ENCODE measurements at places on chromosomes 11 and 22. TPM values are rescaled to one million over a fixed set of nuclear protein-coding genes. Genes with fewer than 3 reads are reported as not detected.

The GRM5 gene
- 149 TPM for total RNA-seq

- DNase-seq, result no peak
These were observed 7.5 kb downstream of the KREMEN1 start for GRCh38 chr22:29080106-29080975.

The ROBO4 gene
- 1.6 TPM for total RNA-seq

The ANO5 gene
- total RNA-seq, result 22.0 TPM

- no peak for DNase-seq
These were observed 43.5 kb downstream of the ST14 start for GRCh38 chr11:130202818-130203689.

- no peak for DNase-seq
These were observed 12.8 kb downstream of the CPSF7 start for GRCh38 chr11:61416941-61417340.

The SPI1 gene
- total RNA-seq, result 1.2 TPM

- no peak for DNase-seq
These were observed 85.8 kb downstream of the ATG16L2 start for GRCh38 chr11:72900013-72900412.

DNA sequence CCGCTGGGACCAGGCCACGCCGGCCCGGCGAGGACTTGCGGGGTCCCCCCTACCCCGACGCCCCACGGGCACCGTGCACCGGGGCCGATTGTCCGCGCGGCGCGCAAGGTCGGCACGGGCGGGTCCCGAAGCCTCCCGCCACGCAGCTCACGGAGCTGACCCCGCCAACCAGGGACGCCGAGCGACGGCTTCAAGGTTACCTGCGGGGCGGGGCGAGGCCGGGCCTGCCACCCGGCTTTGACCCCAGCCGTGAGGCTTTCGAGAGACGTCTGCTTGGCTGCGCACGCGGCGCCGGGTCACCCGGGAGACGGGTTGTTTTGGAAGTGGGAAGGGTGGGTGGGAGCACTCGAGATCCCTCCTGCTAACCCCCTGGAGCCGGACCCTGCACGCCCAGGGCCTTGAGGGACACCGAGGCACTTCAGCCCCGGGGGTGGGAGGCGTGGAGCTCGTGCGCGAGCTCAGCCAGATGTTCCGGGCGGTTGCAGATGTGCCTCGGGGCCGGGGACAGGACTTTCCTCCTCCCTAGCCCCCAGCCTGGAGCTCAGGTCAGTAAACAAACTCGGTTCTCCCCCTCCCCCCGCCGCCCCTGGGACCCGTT, 3.2 kb upstream of the WNT11 start:
- DNase-seq, result no peak

The SAAL1 gene
- total RNA-seq, result 29.3 TPM

GRCh38 chr22:39806109-39806508, 87.5 kb downstream of the ENTHD1 start:
- DNase-seq, result no peak

The RFPL1 gene
- total RNA-seq, result under 0.01 TPM

GRCh38 chr22:33781411-33781810, 138.9 kb downstream of the LARGE1 start:
- DNase-seq, result no peak

DNA sequence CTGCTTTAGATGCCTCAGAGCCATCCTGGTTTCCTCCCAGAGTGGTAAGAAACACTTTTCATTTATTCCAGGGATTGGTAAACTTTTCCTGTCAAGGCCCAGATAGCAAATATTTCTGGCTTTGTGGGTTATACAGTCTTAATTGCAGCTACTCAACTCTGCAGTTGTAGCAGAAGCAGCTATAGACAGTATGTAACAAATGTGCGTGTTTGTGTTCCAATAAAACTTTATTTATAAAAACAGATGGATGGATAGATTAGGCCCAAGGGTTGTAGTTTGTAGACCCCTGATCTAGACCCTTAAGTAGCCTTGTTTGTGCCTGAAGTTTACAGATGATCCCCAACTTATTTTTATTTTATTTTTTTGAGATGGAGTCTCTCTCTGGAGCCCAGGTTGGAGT, 17.9 kb downstream of the NNMT start:
- no peak for DNase-seq

All from frontal cortex (tissue), 4 donors.